Activated T-helper 1 cell treated with anti-CD3 and anti-CD28 coated beads, Interleukin-12 subunit alpha, Interleukin-12 subunit beta, Interleukin-2, Interleukin-4 antibody, amounts not matched to agents 30 ng/mL and 10 ng/mL and 1 ng/mL, durations not matched to agents 14 hours and 24 hours and 36 hours (primary cell): ENCODE measurements at places on chromosomes 4 and X. TPM values are rescaled to one million over a fixed set of nuclear protein-coding genes. Genes with fewer than 3 reads are reported as not detected.

DNA sequence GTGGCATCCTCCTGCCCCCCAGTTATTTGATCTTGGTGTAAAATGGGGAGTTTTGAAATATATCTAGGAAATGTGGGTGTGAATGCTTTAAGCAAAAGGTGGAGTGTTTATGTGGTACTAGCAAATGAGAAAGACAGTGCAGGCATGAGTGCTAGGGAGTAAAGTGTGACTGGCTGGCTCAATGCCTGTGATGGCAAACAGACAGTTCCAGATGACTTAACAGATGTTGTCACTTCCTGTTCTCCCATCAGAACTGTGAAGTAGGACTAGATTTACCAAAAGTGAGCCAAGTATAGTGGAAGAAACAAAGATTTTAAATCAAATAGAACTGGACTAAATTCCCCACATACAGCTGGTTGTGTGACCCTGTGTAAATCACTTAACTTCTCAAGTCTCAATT is 8.4 kb upstream of the AMOT start:
- no peak overlapping the region for H3K4me3 ChIP-seq
- no peak for DNase-seq
- H3K36me3 ChIP-seq = no peaks in the 10 kb centered on the region
- H3K27ac ChIP-seq = no peak overlapping the region

DNA sequence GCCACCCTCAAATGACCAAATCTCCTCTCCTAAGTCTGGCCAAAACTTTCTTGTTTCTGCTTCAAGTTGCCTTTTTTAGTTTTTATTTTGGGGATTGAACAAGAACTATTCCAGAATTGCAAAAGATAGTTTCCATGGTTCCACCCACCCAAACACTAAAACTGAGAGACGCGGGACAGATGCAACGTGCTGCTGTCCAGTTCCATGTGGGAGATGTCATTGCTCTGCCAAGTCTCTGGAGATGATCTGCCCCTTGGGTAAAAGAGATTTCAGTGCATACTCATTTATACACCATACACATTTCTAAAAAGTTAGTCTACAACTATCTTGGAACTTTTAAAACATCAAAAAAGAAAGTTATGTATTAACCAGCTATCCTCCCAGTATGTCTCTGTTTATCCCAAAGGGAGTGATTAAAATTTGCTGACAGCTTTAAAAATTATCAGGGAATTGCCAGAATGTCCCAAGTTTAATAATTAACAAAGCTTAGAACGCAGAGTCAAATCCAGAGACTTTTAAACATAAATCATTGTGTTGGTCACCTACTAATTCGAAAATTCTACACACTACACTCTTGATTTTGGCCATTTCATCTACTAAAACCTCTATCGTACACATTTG is 3.2 kb downstream of the MAOB start:
- H3K36me3 ChIP-seq = no peaks in the 10 kb centered on the region
- DNase-seq = no peak
- H3K4me1 ChIP-seq = no peaks in the 10 kb centered on the region

DNA sequence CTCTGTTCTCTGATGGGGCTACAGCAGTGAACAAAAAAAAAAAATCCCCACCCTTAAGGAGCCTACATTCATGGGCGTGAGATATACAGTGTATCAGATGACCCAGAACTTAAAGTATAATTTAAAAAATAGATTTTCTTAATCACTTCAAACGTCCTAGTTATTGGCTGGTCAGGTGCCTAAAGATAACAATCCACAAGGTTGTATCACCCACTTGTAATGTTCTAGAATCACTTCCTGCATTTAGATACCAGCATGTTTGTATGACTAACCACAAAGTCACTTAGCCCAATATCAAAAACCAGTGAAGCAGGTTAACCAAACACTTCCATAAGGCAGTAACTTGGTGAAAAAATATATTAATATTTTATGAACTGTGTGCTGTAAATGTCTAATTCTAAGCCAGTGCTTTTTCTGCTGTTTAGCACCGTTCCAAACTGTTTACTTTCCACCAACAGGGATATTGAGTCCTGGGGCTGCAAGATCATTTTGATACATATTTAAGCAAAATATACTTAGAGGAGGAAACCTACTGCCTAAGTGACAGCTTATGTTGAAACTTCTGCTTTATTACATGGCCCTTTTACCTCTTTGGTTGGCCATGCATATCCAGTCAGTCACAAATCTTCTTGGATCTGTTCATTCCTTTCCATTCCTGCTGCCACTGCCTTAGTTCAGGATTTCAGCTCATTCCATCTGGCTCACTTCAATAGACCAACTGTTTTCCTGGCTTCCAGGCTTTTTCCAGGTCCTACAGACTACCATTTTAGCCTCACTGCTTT is 43.3 kb downstream of the CD40LG start:
- H3K4me1 ChIP-seq = peaks cover 76% of the 10 kb centered on the region
- H3K36me3 ChIP-seq = peaks cover 15% of the 10 kb centered on the region
- H3K27me3 ChIP-seq = no peaks in the 10 kb centered on the region
- peak overlapping the region; percentile 84 for H3K27ac ChIP-seq
- no peak overlapping the region for H3K4me3 ChIP-seq

Gene MAML3
- 0.32 and 0.47 TPM in 2 replicates for total RNA-seq

Gene UGT2A3
- total RNA-seq = not detected in 2 replicates

Gene ZBED1
- 39.8 and 41.6 TPM in 2 replicates for total RNA-seq
